ENCODE measurements at places on chromosomes 1 and 21. TPM values are rescaled to one million over a fixed set of nuclear protein-coding genes. Genes with fewer than 3 reads are reported as not detected.

DNA sequence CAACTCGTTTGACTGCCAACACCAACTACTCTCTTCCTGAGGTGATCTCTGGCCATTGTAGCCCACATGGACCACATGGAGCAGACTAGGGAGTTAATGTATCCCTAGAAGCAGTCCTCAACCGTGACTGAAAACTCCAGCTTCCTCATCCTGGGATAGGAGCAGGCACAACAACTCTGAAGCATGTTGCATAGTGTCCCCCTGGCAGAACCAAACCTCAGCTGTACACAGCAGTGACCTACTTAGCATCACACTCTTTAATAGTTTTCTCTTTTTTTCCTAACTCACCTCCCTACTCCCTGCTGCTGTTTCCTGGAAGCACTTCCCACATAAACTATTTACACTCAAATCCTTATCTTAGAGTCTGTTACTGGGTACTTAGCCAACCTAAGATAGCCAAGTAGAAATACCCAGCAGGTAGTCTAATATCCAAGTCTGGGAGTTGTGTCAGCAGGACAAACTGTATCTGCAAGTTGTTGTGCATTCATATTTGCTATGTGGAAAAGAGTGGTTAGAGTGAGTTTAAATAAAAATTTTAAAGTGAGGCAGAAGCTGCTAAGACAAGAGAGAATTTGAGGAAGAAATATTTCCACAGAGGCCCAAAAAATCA is 228.8 kb downstream of the LTN1 start:
- no peak for DNase-seq

GRCh38 chr1:41387667-41388091 is 26.4 kb downstream of the FOXO6 start:
- DNase-seq, result peak; percentile 85

GRCh38 chr1:6113745-6114144 is 66.4 kb downstream of the CHD5 start:
- DNase-seq, result no peak

Gene IFI44L
- total RNA-seq, result 20.2 TPM

DNA sequence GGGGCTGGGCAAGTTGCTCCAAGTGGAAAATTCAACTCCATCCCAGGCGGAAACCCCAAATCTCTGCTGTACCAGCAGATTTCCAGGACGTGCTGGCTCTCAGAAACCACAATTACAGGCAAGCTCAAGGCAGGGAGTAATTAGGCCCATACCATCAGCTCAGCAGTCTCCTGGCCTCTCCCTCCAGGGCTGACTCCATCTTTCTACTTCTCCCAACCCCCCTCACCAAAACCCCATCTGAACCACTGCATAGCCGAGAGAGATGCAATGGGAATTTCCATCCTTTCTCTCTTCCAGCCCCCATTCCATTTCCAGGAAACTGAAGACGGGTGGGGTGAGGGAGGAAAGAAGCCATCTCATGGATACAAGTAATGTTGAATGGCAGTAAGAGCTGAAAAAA is 41.2 kb downstream of the ARHGEF11 start:
- DNase-seq, result no peak

GRCh38 chr1:235511470-235512240 is 7.4 kb upstream of the B3GALNT2 start:
- no peak for DNase-seq

Gene CLDN8
- not detected for total RNA-seq

DNA sequence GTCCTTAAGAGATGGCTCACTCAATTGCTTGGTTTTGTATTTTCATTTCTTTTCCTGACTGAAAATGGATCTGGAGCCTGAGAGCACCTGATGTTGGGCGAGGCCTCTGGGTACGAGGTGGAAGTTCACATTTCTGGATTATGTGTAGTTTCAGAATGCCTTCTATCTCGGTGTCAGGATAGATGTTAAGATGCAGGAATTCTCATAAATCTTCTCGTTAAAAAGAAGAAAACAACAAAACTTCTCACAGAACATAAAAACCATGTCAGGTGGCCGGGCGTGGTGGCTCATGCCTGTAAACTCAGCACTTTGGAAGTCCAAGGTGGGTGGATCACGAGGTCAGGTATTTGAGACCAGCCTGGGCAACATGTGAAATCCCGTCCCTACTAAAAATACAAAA is 101.8 kb downstream of the RHOU start:
- no peak for DNase-seq

Gene LORICRIN
- not detected for total RNA-seq

GRCh38 chr1:65388908-65389695 is 31.4 kb upstream of the LEPR start:
- no peak for DNase-seq

Gene UMODL1
- not detected for total RNA-seq

GRCh38 chr21:15015622-15016471 is 49.0 kb downstream of the NRIP1 start:
- no peak for DNase-seq

Gene CRYAA
- total RNA-seq, result not detected

Gene CA6
- total RNA-seq, result not detected

- DNase-seq, result no peak
These were observed 588.1 kb upstream of the BRINP3 start for GRCh38 chr1:191065771-191066170.
